ENCODE measurements at places on chromosomes 1 and 21.
A peak's percentile ranks its signal among the peaks of the same experiment; 100 is the strongest.

DNA sequence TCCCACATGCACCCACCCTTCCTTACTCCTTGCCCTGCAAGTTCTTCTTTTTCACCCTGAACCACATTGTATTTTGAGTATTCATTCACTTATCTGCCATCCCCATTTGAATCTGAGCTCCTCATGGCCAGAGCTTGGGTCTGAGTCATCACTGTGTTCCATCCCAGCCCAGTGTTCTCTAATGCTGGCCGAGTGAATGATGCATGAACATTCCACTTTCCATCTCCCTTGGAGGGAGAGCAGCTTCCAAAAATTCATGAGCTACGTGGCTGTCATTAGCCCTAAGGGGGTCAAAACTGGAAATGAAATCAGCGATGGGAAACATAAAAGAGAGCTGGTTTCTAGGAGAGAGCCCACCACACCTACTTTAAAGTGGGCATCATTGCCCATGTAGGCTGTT, 187.0 kb upstream of the USP24 start:
- DNase-seq: peak; percentile 68

- no peak for DNase-seq
These were observed 711 bp downstream of the GADD45A start for GRCh38 chr1:67685558-67686266.

GRCh38 chr1:247857069-247857984, at the start of gene TRIM58:
TSS of gene TRIM58 (plus strand) at chr1:247857187. CDS start at chr1:247857247, 60 bp downstream.
- no peak for DNase-seq

DNA sequence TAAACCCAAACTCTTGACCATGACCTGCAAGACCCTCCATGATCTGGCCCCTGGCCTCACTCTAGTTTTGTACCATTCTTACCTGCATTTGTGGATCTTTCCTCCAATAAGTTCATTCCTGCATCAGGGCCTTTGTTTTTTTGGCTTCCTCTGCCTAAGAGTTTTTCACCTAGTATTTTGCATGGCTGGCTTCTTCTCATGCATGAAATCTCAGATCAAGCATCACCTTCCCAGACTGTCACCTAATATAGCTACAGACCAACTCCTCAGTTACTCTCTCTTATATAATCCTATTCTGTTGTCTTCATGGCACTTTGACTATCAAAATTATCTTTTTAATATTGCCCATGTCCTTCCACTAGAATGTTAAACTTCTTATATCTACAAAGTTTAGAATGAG, 54.2 kb downstream of the BTBD8 start:
- DNase-seq: no peak

All from stromal cell of bone marrow (primary cell).